SW 1271 (cell line): ENCODE measurements at places on chromosomes 5 and 9.

DNA sequence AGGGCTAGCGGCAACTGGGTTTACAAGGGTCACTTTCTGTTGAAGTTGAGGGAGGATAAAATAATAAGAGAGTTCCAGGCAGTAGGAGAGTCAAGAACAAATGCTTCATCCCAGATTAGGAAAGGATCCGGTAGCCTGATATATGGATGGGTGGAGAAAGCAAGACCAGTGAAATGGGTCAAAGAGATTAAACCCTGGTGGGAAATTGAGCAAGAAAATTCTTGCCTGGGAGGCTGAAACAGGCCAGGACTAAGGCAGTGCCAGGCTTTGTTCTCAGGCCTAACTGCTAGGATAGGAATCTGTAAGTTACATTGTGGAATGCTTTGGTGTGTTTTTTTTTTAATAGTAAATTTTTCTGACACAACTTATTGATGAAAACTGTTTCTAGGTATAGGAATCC lies 257.4 kb upstream of the RFX3 start:
- no peak for DNase-seq

- no peak for DNase-seq
These were observed 224.1 kb upstream of the RIOK2 start for GRCh38 chr5:97406946-97407676.

DNA sequence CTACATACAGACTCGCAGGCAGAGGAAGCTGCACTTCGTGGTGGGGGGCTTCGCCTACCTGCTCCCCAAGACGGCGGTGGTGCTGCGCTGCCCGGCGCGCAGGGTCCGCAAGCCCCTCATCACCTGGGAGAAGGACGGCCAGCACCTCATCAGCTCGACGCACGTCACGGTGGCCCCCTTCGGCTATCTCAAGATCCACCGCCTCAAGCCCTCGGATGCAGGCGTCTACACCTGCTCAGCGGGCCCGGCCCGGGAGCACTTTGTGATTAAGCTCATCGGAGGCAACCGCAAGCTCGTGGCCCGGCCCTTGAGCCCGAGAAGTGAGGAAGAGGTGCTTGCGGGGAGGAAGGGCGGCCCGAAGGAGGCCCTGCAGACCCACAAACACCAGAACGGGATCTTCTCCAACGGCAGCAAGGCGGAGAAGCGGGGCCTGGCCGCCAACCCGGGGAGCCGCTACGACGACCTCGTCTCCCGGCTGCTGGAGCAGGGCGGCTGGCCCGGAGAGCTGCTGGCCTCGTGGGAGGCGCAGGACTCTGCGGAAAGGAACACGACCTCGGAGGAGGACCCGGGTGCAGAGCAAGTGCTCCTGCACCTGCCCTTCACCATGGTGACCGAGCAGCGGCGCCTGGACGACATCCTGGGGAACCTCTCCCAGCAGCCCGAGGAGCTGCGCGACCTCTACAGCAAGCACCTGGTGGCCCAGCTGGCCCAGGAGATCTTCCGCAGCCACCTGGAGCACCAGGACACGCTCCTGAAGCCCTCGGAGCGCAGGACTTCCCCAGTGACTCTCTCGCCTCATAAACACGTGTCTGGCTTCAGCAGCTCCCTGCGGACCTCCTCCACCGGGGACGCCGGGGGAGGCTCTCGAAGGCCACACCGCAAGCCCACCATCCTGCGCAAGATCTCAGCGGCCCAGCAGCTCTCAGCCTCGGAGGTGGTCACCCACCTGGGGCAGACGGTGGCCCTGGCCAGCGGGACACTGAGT lies 255.9 kb downstream of the SAXO1 start:
- DNase-seq, result no peak

DNA sequence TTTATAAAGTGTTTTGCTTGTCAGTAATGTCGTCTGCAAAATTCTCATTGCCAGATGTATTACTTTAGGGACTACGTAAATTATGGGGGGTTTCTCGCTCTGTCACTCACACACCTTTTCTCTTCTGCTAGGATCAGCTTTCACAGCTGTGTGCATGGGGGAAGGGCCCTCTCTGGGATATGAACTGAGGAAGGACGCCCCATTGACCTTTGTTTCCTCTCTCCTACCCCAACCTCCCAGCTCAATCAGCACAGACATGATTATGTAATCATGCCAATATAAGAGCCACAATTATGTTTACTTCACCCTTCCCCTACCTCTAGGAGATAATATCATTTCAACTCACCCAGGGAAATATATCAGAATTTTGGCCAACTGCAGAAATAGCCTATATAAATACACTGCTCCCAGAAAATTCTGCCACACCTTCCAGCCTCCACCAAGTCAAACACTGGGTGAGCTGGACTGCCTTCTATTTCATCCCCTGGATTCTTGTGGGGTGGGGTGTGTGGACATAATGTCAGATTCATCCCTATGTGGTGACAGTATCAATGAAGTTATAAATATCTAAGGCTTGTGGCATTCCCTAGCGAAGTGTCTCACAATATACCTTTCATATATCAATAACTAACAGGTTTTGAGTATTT lies 12.6 kb upstream of the SEMA5A start:
- DNase-seq, result no peak

GRCh38 chr5:153352685-153353219 lies 137.7 kb upstream of the GRIA1 start:
- no peak for DNase-seq

GRCh38 chr5:175867587-175868347 lies 3.6 kb upstream of the CPLX2 start:
- DNase-seq, result peak; percentile 22

DNA sequence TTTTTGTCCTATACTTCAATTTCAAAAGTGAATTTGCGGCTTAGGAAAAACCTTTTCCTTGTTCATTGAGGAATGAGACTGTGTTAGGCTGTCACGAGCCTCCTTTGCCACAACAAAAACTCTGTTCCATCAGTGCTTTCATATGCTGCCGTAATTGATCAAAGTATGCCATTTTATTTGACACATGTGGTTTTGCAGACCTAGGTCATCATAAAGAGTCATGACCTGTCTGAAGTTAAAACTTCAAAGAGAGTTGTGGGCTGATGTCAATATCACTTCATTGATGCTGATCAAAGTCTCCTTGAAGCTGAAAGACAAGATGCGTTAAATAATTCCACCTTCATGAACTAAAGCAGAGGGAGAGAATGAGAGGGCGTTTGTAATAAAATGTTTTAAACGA lies 55.5 kb downstream of the SYK start:
- no peak for DNase-seq

- peak; percentile 59 for DNase-seq
These were observed at the start of gene GPX3 for GRCh38 chr5:151020304-151021110. TSS of gene GPX3 (plus strand) at chr5:151020591. CDS start at chr5:151020655, 64 bp downstream.

DNA sequence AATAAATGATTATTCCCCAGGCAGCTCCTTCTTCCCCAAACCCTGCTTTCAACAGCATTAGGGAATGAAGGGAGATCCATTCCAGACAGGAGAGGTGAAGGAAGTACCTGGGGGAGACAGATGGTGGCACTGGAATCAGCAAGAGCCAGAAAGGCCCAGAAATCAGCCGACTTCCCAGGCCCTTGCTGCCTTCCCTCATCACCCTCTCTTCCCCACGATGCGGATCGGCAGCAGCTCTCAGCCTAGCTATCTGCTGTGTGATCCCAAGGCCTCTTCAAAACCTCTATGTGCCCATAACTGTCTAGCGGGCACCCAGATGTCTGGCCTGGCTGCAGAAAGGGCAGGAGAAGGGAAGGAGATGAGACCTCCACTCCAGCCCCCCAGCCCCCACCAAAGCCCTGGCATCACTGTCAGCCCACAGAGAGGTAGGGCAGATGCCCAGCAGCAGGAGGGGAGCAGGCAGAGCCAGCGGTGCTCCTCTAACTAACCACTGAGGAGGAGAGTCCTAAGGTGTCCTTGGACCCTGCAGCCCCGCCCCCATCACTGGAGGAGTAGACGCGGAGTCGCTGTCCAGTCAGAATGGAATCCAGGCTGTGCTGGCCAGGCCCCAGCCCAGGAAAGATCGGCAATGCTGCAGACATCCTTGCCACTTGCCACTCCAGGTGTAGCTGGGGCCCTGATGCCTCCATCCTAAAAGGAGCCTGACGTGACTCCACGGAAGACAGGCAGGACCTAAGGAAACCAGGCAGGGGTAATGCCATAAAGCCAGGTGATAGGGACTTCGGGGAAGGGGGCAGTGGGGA lies 12.7 kb downstream of the CNTFR start:
- no peak for DNase-seq

GRCh38 chr9:134547161-134548100 lies 94.2 kb upstream of the COL5A1 start:
- no peak for DNase-seq

GRCh38 chr9:111872886-111873285 lies 23.7 kb upstream of the UGCG start:
- no peak for DNase-seq

DNA sequence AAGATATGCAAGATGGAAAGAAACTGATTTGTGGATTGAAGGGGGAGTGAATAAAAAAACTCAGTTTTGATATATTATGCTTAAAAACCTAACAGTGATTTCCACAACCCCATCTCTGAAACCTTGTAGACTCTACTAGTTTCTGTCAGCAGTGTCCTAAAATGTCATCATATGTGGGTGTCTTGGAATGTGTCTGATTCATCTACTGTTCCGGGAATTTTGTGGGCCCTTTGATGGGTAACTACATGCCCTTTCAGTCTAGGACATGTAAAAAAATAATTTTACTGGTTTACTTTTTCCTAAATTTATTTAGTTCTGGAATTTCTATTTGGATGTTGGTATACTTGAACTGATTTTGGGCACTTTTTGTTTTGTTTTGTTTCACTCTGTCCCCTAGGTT lies 118.9 kb upstream of the NMUR2 start:
- no peak for DNase-seq

GRCh38 chr9:353077-353476 lies 138.4 kb downstream of the DOCK8 start:
- DNase-seq, result no peak

DNA sequence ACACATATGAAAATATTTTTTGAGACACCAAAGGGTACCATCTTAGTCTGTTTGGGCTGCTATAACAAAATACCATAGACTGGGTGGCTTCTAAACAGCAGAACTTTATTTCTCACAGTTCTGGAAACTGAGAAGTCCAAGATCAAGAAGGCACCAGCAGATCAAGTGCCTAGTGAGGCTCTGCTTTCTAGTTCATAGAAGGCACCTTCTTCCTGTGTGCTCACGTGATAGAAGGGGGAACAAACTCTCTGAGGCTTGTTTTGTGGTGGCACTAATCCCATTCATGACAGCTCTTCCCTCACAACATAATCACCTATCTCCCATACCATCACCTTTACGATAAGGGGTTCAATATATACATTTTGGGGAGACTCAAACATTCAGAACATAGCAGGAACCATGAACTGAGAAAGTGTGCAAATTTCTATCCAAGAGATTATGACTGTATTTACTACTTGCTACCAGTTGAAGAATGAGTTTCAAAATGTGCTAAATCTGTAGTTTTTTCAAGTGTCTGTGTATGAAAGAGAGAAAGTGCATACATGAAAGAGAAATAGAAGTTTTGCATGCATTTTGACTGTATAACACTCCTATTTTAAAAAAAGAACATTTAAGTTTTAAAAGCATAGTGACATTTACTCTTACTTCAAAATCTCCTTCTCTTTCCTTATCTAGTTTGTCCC lies 207.3 kb downstream of the PARP8 start:
- no peak for DNase-seq

DNA sequence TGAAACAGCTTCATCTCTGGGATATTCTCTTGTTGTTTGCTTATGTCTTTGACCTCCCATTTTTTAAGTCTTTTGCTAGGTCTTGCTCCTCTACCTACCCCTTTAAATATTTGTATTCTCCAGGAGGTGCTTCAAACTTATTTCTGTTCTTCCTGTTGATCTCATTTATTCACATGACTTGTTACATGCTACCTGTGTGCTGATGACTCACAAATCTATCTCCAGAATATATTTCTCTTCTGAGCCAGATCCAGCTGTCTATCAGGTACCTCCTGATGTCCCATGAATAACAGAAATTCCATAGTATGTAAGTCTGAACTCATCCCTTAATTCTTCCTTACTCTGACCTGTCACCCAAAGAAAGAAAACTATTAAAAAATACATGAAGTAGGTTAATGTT lies 11.0 kb downstream of the NIPBL start:
- DNase-seq, result no peak

- no peak for DNase-seq
These were observed 6.5 kb downstream of the SNX18 start for GRCh38 chr5:54524082-54524481.

DNA sequence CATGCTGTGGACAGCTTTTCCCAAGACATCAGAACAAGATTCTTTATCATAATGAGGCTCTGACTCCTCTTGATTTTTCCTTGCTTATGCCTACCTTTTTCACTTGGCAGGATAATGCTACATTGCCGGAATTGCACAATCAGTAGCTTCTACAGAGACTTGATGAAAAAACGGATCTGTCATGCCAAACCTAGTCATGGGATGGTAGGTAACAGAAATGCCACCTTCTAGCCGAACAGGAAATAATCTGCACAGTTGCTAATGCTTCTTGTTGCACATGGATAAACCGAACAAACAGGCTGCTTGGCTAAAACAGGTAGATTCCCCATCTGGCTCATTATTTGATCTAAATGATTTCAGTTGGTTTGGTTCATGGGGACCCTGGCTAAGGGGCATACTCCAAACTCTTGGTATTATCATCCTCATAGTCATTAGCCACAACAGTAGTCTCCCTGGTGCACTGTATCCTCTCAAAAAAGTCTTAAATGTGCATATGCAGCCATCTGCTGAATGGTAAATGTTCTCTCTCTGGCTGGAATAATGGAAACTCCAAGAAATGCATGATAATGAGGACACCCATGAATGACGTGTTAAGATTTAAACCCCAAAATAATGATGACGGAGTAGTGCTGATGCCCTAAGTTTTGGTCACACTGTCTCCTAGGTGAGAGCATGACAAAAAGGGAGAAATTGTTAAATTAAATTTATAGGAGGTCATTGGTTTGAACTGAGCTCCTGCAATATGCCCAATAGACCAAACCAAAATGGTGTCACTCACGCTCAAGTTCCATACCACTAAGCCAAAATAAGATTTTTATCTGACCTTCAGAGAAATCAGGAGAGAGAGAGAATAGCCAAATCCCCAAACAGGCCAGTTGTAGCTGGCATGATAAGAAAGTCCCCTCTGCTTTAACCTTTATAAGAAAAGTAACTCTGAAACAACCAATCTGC lies 47.0 kb downstream of the RAPGEF1 start:
- DNase-seq, result no peak

- no peak for DNase-seq
These were observed 709 bp upstream of the SYNPO start for GRCh38 chr5:150639751-150640150.

DNA sequence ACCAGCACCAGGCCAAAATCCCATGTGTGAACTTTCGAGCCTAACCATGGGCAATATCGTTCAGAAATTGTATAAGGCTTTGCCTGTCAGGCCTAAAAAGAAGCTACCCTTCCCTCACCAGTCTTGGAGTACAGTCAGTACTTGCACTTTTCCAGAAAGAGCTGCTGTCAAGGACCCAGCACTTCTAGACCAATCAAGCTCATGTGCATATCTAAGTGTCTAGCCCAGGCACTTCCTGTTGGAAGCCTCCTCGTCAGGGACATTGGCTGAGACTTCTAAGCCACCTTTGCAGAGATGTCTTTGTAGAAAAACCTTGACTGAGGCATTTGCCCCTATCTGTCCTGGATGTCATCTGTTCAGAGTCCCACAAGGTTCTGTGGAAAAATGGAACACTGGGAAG lies 1930.5 kb downstream of the EFNA5 start:
- DNase-seq, result no peak

- no peak for DNase-seq
These were observed 6.4 kb upstream of the FPGS start for GRCh38 chr9:127796225-127796813.

GRCh38 chr5:39040875-39041274 lies 33.3 kb downstream of the RICTOR start:
- no peak for DNase-seq
